ENCODE measurements at places on chromosomes 3 and 15.
A peak's percentile ranks its signal among the peaks of the same experiment; 100 is the strongest.

- DNase-seq = no peak
- no peaks in the 10 kb centered on the region for H3K36me3 ChIP-seq
- peaks cover 2% of the 10 kb centered on the region for H3K4me1 ChIP-seq
- no peaks in the 10 kb centered on the region for H3K27me3 ChIP-seq
- H3K27ac ChIP-seq = peak overlapping the region; percentile 96
These were observed 641 bp upstream of the VPS13C start for GRCh38 chr15:62060896-62061280.

- H3K4me3 ChIP-seq = no peak overlapping the region
- no peaks in the 10 kb centered on the region for H3K27me3 ChIP-seq
- peak overlapping the region; percentile 54 for H3K27ac ChIP-seq
- H3K4me1 ChIP-seq = peaks cover 2% of the 10 kb centered on the region
These were observed 59.1 kb downstream of the TGFBR2 start for GRCh38 chr3:30665539-30665938.

DNA sequence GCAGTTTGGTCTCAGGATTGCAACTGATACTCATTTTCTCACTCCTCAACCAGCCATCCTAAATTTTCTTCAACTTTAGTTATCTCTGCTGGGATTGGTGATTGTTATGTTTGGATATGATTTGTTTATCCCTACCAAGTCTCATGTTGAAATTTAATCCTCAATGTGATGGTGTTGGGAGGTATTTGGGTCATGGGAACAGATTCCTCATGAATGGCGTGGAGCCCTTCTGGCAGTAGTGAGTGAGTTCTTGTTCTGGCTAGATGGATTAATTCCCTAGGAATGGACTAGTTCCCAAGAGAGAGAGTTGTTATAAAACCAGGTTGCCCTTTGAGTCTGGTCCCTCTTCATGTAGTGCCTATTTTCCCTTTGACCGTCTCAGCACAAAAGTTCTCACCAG is 399.9 kb downstream of the SQOR start:
- H3K27me3 ChIP-seq = no peaks in the 10 kb centered on the region
- no peak for DNase-seq
- no peak overlapping the region for H3K4me3 ChIP-seq
- H3K4me1 ChIP-seq = no peaks in the 10 kb centered on the region

GRCh38 chr15:101698314-101698713 is 26.0 kb downstream of the TARS3 start:
- H3K27me3 ChIP-seq = no peaks in the 10 kb centered on the region
- H3K27ac ChIP-seq = no peak overlapping the region
- no peak for DNase-seq
- H3K4me1 ChIP-seq = no peaks in the 10 kb centered on the region

DNA sequence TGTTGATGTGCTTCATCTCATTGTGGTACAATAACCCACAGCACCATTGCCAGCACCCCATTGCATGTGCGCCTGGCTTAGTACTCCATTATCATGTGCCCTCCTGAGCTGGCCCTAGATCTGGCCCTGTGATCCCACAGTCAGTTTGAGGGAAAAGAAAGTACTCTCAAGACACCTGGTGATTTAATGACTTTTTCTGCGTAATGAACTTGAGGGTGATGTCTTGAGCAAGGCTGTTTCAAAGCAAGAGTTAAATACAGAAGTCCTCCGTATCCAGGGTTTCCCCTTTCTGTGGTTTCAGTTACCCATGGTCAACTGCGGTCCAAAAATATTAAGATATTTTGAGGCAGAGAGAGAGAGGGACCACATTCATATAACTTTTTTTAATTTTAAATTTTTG is 16.3 kb downstream of the C3orf20 start:
- no peak overlapping the region for H3K4me3 ChIP-seq
- no peaks in the 10 kb centered on the region for H3K4me1 ChIP-seq
- H3K36me3 ChIP-seq = no peaks in the 10 kb centered on the region

DNA sequence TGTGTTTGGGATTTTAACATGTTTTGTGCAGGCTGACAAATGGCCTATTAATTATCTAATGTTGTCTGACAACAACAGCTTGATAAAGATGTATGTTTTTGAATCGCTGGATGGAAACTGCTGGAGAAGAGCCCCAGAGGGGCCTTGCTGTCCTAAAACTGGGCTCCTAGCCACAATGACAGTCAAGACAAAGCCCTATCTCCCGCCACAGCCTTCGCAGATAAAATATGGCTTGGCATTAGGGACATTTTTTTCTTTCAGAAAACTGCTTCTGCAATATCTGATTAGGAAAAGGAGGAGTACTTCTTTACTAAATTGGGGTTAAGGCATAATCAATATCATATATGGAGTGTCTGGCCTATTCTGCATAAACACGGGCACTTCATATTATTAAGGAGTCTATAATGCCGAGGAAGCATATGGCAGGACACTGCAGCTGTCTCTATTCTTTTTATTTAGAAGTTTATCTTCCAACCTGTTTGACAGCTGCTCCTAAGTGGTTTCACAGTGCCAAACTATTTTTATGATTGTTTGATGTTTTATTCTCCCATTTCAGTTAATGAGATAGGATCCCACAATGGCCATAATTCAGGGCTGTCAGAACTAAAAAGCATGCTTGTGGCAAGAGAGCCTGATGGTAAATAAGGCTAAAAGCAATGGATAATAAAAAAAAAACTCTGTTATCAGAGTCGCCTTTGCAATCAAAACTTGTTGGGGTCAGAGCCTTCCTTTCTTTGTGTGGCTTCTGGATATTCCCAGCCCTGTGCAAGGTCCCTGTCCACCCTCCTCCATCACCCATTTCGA is 210.1 kb downstream of the MECOM start:
- H3K4me3 ChIP-seq = no peak overlapping the region
- H3K36me3 ChIP-seq = no peaks in the 10 kb centered on the region
- DNase-seq = peak; percentile 17
- H3K4me1 ChIP-seq = no peaks in the 10 kb centered on the region
- H3K27me3 ChIP-seq = no peaks in the 10 kb centered on the region
- no peak overlapping the region for H3K27ac ChIP-seq

DNA sequence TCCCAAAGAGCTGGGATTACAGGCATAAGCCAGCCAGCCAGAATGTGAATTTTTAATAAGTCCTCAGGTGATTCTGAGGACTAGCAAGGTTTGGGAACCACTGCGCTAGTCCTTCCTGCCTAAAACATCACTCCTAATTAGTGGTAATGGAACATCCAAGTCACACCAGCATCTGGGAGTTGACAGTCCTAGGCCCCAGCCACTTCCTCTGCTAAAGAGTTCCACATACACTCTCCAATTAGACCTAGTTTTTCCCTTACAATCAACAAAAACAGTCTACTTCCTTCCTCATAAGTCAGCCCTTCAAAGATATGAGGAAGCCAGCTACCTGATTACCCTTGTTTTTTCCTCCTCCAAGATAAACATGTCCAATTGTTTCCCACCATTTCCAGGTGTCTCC is 78.1 kb downstream of the OXNAD1 start:
- no peak overlapping the region for H3K27ac ChIP-seq
- H3K27me3 ChIP-seq = no peaks in the 10 kb centered on the region
- DNase-seq = no peak
- H3K36me3 ChIP-seq = peaks cover 19% of the 10 kb centered on the region

DNA sequence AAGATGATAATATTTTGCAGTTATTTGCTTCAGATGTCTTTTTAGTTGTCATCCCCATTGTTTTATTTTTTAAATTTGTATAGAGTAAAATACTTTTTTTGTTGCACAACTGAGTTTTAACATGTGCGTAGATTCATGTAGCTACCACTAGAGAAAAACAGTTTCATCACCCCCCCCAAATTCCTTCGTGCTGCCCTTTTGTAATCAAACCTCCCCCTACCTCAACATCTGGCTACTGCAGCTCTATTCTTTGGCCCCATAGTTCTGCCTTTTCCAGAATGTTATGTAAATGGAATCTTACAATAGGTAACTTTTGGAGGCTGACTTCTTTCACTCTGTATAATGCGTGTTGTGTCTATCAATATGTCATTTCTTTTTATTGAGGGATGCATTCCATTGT is 232.0 kb upstream of the RASGRP1 start:
- no peak for DNase-seq
- no peaks in the 10 kb centered on the region for H3K27me3 ChIP-seq
- no peak overlapping the region for H3K4me3 ChIP-seq
- H3K4me1 ChIP-seq = no peaks in the 10 kb centered on the region
- no peaks in the 10 kb centered on the region for H3K36me3 ChIP-seq

DNA sequence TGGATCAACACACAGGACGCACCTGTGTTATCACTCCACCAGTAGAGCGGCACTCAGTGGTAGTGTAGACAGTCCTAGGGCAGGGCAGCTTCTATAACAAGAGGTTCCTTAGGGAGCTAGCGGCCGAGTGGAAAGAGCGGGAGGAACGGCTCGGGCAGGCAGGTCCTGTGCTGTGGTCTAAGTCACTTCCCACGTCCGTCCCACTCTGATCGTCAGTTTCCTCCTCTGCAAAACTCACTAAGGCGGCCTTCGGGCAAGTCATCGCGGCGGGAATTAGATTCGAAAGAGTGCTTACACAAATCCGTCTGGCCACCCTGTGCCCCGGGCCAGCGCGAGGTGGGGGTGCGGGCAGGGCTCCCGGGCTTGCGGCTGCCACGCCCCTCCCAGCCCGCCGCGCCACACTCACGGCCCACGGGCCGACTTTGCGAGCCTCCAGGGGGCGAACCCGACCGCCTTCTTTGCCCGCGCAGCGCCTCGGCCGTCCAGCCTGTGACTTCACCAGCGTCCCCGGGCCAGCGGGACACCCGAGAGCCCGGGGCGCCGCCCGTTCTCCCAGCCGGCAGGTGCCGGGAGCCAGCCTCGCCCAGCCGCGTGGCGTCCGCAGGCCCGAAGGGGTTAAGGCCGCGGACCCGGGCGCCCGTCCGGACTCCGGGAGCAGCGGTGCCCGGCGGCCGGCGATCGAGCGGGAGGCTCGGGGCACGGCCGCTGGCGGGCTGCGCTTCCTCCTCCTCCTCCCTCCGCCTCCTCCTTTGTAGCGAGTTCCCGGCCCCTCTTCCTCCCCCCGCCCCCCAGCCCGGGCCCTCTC is 416 bp upstream of the CORO2B start:
- no peaks in the 10 kb centered on the region for H3K36me3 ChIP-seq
- peak; percentile 6 for DNase-seq
- H3K4me1 ChIP-seq = no peaks in the 10 kb centered on the region
- peak overlapping the region; percentile 47 for H3K27ac ChIP-seq

DNA sequence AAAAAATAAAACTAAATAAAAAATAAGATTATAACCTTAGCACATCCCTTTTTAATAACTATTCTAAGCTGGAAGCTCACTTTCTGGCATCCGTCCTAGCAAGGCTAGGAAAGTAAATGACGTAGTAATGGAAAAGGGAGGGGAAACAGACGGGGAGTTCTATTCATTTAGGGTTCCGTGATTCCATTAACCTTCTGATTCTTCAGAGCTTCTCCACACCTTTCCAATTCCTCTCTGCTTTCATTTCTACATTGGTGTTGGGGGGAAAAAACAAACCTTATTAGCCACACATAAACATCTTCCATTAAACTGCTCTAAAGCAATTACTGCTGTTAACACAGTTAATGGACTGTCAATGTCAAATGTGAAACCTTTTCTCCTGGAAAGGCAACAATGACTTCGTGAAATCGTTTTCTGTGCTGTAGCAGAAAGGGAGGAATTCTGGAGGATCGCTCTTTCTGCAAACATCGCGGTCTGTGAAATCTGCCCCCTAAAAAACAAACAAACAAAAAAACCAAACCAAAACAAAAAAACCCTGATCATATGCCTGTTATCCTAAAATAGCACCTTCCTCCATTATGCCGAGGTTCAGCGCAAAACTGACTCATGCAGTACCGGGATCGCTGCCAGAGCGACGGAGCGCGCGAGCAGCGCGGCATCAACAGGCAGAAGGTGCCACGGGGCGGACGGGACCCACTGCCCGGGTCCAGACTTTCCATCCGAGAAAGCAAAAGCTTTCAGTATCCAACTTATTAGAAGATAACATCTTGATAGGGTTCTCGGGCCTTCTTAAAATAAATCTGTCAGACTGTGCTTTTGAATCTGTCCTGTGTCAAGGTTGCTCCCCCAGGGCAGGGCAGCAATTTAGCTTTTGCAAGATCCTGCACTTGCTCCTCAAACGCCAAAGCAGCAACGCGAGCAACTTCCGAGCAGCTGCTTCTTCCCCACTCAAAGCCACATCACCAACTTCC is 156.2 kb downstream of the FGF12 start:
- no peak overlapping the region for H3K27ac ChIP-seq
- peaks cover 8% of the 10 kb centered on the region for H3K27me3 ChIP-seq
- H3K4me1 ChIP-seq = no peaks in the 10 kb centered on the region
- peak; percentile 25 for DNase-seq

DNA sequence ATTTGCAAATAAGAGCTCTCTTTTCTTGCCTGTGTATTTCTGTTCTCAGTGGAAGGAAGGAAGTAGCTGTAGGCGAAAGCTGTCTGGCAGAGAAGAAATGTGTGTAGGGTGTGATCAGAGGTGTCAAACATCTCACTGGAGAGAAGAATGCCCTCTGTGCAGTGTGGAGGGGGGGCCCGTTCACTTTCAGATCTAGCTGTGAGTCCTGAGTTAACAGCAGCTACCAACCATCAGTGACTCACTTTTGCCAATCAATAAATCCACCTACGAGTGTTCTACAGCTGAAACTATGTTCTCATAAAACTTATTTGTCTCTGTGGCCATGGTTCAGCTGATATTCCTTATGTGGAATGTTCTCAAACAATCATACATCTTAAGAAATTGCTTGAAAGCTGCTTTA is 103.7 kb downstream of the FRMD4B start:
- peak; percentile 21 for DNase-seq
- H3K27me3 ChIP-seq = no peaks in the 10 kb centered on the region
- no peaks in the 10 kb centered on the region for H3K4me1 ChIP-seq
- H3K4me3 ChIP-seq = no peak overlapping the region

GRCh38 chr3:68891280-68891943 is 40.9 kb downstream of the TAFA4 start:
- H3K4me3 ChIP-seq = no peak overlapping the region
- no peaks in the 10 kb centered on the region for H3K36me3 ChIP-seq
- no peak overlapping the region for H3K27ac ChIP-seq
- H3K27me3 ChIP-seq = no peaks in the 10 kb centered on the region
- H3K4me1 ChIP-seq = no peaks in the 10 kb centered on the region

GRCh38 chr15:80176443-80176842 is 23.6 kb downstream of the FAH start:
- no peak overlapping the region for H3K27ac ChIP-seq
- H3K27me3 ChIP-seq = no peaks in the 10 kb centered on the region
- H3K36me3 ChIP-seq = peaks cover 76% of the 10 kb centered on the region
- no peak overlapping the region for H3K4me3 ChIP-seq
- DNase-seq = no peak

- no peaks in the 10 kb centered on the region for H3K36me3 ChIP-seq
- DNase-seq = no peak
- no peaks in the 10 kb centered on the region for H3K4me1 ChIP-seq
- H3K27ac ChIP-seq = no peak overlapping the region
- no peaks in the 10 kb centered on the region for H3K27me3 ChIP-seq
These were observed 28.4 kb downstream of the ANKRD28 start for GRCh38 chr3:15769256-15769915.

- DNase-seq = no peak
- H3K4me1 ChIP-seq = no peaks in the 10 kb centered on the region
- H3K4me3 ChIP-seq = no peak overlapping the region
- no peaks in the 10 kb centered on the region for H3K27me3 ChIP-seq
- H3K36me3 ChIP-seq = no peaks in the 10 kb centered on the region
- no peak overlapping the region for H3K27ac ChIP-seq
These were observed 381.2 kb downstream of the WDR72 start for GRCh38 chr15:53378096-53378800.
